ENCODE measurements at places on chromosomes 2 and 18.

DNA sequence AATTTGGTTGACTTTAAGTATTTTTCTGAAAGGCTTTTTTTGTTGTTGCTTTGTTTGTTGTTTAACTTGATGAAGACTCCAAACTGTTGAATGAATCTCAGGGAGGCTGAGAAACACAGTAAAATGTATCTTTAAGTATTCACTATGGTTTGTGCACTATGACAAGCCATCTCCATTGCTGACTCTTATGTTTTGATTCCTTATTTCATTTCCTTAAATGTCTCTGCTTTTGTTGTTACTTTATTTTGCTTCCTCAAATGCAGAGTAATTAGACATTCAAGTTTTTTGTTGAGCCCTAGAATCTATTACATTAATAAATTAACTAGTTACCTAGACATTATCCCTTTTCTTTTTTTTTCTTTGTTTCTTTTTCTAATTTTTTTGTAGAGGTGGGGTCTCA, 46.3 kb upstream of the SLC39A10 start:
- no peak for DNase-seq

GRCh38 chr2:6067806-6068205, 375.6 kb downstream of the SOX11 start:
- no peak for DNase-seq

GRCh38 chr18:32049393-32050171, 31.0 kb downstream of the RNF125 start:
- peak; percentile 8 for DNase-seq

DNA sequence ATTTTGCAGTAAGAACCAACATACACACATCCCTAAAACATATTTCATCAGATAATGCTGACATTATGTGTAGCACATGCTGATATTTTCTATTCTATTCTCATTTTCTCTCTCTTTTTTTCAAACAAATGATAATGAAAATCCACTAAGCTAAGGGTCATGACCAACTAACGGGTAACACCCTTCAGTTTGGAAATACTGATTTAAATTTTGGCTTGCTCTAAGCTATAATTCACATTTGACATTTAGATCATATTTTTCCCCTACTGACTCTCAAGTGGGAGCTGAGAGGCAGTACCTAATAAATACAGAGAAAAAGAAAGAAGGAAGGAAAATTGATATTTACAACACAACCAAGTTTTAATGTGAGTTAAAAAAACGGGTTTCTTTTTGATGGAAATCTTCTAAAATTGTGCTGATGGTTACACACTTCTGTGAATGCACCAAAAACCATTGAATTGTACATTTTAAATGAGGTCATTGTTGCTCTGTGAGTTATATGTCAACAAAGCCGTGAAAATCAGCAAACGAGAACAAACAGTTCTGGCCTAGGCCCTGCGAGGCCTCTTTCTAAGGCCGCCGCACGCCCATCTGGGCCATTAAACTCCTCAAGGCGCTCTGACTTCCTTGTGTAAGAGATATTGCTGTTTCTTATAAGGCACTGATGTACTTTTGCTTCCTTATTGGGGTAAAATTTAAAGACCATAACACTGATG, 124.2 kb downstream of the GALR1 start:
- DNase-seq: no peak

DNA sequence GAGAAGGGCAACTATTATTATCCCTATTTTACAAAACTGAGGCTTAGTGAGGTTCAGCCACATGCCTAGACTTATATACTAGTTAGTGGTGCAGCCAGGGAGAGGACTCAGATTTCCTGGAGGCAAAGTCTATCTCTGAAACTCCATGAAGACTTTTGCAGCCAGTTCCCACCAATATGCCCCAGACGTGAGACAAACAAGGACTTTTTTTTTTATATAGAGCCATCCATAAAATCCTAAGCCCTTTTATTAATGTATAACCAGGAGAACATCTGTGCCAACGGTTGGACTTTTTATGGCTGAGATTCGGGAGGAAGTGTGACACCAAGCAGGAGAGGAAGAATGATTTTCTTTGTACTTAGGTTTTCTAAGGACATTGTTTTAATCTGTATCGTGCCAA, 29.9 kb downstream of the LIPG start:
- no peak for DNase-seq

DNA sequence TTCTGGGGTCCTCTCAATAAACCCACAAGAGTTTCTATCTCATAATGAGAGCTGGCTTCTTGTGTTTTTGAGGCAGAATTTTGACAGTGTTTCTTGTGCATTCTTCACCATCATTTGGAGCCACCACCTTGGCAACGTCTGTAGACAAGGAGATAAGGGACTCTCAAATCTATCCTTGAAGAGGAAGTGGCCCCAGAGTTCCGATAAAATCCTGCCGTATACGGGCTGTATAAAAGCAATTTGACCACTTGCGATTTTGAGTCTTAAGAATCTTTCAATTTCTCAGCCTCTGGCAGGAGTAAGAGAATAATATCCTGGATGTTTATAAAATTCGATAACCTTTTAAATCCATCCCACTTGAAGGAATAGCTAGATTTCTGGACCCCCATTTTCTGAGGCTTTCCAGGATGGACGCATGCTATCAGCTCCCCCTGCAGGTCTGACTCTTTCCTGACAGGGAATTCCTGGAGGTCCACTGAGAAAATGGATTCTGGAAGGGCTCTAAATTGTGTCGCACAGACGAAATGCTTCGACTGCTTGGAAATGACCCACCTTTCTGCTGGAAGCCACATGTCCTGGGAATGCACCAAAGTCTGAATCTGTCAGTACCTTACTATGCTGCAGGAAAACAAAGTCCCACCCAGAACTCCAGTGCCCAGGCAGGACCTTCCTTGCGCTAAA, 54.1 kb downstream of the E2F6 start:
- DNase-seq: no peak

GRCh38 chr18:40577239-40577980, 1377.6 kb upstream of the PIK3C3 start:
- no peak for DNase-seq

DNA sequence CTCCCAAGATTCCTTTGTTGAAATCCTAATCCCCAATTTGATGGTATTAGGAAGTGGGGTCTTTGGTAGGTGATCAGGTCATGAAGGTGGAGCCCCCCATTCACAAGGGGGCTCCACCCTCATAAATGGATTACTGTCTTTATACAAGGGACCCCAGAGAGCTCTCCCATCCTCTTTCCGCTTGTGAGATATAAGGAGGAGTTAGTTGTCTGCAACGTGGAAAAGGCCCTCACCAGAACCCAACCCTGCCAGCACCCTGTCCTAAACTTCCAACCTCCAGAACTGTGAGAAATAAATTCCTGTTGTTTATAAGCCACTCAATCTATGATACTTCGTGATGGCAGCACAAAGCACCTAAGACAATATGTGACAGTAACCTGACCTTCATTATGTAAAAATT, 684.1 kb upstream of the HS6ST1 start:
- DNase-seq: no peak

- no peak for DNase-seq
Measured at GRCh38 chr2:9030190-9030589, 26.7 kb upstream of the MBOAT2 start.
